ENCODE measurements at places on chromosomes 3 and 15.

GRCh38 chr3:156761007-156761406 lies 65.1 kb upstream of the LEKR1 start:
- DNase-seq = no peak

DNA sequence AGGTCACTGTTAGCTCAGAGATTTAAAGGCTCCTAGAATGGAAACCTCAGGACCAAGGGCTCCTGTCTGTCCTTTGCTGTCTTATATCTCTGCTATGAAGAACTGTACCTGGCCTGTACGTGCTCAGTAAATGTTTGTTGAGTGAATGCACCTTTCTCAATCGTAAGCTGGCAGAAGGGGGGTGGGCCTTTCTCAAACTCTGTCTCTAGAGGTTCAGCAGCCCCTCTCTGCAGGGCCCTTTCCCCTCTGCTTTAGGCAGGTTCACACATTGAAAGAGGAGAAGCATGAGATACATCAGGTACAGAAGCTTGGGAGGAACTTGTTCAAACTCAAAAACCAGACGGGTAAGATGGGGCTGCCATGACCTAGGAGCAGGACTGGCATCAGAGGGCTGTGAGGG lies 155.6 kb downstream of the GOLGA6L4 start:
- no peak for DNase-seq

GRCh38 chr3:162492446-162493081 lies 996.0 kb downstream of the OTOL1 start:
- DNase-seq = no peak

DNA sequence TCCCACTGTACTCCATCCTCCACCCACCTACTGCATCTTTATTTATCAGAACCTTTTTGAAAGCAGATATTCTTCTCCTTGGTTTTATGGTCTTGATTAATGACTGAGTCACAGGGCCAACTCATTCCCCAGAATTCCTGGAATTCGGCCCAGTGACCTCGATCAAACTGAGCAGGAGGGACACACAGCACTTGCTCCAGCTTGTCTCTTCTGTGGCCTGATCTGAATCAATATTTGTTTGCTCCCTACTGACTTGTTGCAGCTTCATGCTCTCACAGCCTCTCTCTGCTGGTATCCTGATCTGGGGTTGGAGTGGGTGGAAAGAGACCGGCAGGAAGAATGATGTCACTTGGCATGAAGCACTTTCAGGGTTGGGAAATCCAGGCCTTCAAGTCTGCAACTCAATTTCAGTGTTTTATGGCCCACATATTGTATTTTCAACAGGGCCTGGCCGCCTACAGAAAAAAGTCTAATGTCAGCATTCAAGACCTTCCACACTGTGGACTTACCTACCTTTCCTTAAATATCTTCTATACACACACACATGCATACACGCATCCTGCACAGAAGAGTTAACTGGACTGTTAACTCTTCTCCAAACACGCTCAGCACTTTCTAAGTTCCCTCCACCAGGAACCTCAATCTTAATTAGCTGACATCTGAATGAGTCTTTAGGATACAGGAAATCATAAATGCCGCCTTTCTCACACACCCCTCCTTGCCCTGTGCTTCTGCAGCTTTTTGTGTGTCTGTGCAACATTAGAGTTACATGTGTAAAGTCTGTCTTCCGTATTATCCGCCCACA lies 4.6 kb downstream of the ANXA2 start:
- no peak for DNase-seq

- DNase-seq = no peak
These were observed 39.1 kb downstream of the PXK start for GRCh38 chr3:58371754-58372153.

- DNase-seq = no peak
These were observed 164.9 kb downstream of the ROBO2 start for GRCh38 chr3:77204788-77205187.

DNA sequence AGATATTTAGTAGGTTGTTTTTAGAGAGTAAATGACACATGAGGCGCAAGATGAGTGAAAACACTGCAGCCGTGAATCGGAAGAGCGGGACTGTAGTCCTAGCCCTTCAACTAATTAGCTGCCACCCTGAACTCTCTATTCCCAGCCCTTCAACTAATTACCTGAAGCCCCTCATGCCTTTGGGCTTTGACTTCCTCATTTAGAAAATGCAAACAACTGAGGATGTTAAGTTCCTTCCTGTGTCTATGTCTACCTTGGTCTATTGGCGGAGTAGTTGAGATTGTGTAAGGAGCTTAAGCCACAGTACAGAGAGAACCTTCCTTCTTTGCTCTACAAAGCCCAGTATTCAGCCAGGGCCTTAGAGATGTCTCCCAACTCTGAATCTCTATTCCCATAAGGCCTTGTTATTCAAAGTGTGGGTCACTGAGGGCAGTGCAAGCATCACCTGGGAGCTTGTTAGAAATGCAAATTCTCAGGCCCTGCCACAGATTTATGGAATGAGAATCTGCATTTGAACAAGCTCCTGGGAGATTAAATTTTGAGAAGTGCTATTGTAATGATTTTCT lies 71.8 kb upstream of the SCN5A start:
- no peak for DNase-seq

GRCh38 chr3:100540791-100541334 lies 48.4 kb downstream of the TMEM45A start:
- DNase-seq = no peak

- no peak for DNase-seq
These were observed 44.2 kb downstream of the DNAJC13 start for GRCh38 chr3:132461544-132461943.

DNA sequence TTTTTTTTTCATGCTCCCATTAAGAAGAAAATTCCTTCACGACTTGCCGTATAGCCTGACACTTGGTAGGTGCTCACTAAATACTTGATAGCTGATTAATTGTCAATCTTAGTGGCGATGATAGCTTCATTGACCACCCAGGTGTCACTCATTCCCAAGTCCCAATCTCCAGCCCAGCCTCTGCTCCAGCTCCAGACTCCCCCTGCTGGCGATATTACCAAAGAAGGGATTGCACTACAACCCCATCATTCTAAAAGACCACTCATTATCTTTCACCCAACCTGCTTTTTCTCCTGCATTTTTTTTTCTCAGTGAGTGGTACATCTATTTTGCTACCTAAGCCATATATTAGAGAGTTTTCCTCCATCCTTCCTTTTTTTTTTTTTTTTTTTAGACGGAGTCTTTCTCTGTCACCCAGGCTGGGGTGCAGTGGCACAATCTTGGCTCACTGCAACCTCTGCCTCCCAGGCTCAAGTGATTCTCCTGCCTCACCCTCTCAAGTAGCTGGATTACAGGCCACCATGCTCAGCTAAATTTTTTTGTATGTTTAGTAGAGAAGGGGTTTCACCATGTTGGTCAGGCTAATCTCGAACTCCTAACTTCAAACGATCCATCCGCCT lies 19.5 kb upstream of the COMMD2 start:
- DNase-seq = peak; percentile 37

DNA sequence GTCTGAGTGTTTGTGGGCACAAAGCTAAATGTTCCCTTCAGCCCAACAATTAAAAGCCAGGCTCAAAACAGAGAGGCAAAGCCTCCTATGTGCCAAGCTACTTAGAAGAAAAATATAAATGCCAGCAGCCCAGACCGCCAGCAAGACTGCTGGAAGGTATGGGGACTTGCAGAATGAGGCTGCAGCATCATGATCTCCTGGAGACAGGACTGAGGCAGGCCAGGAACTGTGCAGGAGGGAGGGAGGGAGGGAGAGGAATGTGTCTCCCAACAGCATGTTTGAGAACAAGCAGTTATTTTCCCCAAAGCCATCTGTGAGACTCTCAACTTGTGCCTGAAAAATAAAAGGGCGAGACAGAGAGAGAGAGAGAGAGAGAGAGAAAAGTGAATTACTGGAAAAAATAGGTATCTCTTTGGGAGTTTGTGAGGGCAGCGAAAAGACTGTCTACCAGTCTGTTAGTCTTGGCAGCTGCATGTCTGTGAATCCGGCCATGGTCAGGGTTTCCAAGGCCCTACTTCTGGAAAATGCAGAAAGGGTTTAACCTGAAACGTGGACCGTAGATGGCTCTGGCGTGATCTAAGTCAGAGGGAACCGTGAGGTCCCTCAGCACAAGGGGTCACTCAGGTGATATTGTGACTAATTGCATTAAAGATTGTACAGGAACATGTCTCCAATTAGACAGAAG lies 139.7 kb upstream of the COL8A1 start:
- DNase-seq = no peak

DNA sequence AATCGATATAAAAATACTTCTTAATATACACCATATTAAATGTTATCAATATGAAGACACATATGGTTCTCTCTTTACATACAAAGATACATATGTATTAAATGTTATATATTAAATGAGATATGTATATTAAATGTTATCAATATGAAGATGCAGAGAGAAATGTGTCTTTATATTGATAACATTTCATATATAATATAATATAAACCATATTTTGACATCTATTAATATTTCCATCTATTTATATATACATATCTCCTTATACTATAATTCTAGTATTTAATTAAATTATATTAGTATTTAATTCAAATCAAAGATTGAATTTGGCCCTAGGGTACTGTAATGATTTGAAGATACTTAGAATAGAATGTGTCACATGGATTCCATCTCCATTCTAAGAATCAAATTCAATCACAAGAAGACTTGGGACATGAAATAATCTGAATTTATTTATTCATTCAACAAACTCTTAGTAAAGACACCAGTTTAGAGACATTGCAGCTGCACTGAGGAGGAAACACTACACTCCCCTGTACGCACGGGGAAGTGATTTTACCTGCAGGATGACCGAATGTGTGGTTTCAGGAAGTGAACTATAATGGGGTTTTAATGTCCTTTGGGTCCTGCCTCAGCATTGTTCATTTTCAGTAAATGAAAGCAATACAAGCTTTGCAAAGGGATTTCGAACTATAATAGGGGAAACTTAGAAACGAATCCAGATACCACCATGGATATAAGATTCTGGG lies 365.1 kb downstream of the MECOM start:
- no peak for DNase-seq

- DNase-seq = peak; percentile 11
These were observed 335.1 kb upstream of the THRB start for GRCh38 chr3:24829629-24830229.

- DNase-seq = no peak
These were observed 105.3 kb upstream of the ACP3 start for GRCh38 chr3:132211896-132212295.

- DNase-seq = no peak
These were observed 63.7 kb upstream of the MRPS22 start for GRCh38 chr3:139280027-139280671.

DNA sequence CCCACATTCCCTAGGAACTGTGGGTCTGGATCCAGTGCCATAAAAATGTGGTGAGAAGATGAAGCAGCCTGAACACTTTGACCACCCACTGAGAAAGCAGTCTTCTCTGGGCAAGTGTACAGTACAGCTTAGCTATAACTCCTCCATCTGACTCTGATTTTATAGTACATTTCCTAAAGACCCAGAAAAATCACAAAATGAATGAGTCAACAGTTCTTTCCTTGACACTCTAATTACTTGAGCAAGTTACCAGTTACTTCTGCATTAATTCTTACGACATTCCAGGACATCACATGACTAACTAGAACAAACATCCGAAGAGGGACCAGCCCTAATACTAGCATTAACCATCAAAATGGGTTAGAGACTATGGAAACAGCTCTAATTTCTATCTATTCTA lies 148.1 kb upstream of the PEX5L start:
- DNase-seq = no peak

- no peak for DNase-seq
These were observed 305.6 kb upstream of the WNT5A start for GRCh38 chr3:55792742-55793141.

DNA sequence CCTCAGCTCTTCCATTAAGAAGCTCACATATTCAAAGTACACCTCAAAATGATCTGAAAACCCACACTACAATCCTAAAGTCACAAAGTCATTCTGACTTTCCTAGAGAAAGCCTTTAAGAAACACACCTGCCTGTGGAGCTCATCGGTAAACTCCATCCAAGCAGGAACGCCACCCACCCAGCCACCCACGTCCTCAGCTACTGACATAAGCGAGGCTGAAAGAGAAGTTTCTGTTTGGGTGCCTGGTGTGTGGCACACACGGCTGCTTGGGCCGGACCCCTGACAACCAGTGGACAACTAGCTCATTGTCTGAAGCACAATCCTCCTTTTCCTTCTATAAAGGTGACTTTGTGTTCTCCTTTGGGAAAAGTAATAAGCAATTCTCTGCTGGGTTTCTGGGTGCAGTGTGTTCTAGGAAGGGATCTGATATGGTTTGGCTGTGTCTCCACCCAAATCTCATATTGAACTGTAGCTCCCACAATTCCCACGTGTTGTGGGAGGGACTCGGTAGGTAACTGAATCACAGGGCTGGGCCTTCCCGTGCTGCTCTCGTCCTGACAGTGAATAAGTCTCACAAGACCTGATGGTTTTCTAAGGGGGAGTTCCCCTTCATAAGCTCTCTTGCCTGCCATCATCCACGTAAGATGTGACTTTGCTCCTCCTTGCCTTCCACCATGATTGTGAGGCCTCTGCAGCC lies 26.1 kb downstream of the FAM174B start:
- no peak for DNase-seq

DNA sequence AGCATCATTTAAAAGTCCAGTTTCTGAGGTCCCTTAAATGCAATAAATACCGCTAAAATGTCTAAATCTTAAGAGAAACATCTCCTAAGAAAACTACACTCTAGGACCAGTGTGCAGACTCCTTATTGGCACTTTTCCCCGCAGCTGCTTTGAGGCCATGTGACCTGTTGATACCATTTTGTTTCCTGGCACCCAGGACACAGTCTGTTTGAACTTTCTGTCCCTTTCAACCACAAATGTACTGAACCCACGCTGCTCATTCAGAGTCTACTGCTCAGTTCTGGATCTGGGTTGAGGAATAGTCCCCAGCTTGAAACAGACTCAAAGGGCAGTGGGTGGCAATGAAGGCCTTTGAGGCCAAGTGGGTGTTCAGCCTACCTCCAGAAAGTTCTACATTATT lies 17.1 kb downstream of the LDHAL6B start:
- no peak for DNase-seq

Data from germinal center (tissue), 1 donor.